ENCODE measurements at places on chromosomes 7 and 10.

DNA sequence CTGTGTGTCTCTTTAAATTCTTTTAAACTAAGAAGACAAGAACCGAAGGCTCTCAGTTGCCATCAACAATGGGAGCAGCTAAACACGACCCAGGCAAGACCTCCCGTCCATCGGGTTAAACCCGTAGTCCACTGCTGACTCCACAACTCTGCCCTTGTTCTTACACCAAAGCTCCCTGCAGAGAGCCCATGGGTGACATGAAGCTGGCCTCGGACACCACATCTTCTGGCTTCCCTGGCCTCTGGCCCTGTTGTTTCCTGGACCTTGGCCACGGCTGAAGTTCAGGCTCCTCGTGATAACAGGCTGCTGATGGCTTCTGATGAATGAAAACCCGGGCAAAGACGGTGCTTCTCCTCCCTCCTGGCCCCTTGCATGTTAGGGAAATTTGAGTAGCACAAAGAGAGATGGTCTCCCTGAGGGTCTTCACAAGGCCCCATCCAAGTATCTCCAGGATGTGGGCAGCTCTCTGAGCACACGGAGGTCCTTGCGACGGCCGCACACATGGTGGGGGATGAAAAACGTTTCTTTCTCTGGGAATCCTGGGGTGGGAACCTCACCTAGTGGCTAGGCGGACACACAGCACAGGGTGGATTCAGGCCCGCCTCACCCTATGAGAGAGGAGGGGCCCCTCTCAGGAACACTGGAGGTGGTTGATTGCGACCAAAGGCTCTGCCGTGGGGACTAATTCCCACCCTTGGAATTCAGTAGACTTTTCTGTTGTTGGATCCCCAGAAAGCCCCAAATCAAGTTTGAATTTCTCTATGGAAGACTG, 271.1 kb downstream of the ADARB2 start:
- DNase-seq = no peak

GRCh38 chr7:124680304-124680703, 85.3 kb downstream of the GPR37 start:
- DNase-seq = no peak

GRCh38 chr7:94509264-94509886, at the start of gene CASD1:
TSS of gene CASD1 (plus strand) at chr7:94509809. CDS start at chr7:94510085, 276 bp downstream.
- DNase-seq = peak; percentile 22

GRCh38 chr10:43070121-43071085, 6.5 kb upstream of the RET start:
- DNase-seq = no peak

DNA sequence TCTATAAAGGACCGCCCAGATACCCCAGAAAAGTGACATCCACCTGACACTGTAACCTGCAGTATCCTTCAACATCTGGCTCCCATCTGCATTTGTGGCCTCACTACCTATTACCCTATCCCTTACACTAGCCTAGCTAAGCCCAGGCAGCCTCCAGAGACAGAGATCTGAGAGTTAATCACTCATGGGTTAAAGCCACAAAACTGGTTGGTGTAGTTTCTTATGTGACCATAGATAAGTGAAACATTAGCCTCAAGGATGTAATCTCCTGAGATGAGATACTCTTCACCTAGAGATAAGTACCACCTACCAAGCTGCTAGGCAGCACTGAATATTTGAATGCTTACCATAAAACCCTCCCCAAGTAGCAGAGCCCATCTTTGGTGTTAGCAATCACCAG, 35.4 kb downstream of the CTTNBP2 start:
- DNase-seq = no peak

DNA sequence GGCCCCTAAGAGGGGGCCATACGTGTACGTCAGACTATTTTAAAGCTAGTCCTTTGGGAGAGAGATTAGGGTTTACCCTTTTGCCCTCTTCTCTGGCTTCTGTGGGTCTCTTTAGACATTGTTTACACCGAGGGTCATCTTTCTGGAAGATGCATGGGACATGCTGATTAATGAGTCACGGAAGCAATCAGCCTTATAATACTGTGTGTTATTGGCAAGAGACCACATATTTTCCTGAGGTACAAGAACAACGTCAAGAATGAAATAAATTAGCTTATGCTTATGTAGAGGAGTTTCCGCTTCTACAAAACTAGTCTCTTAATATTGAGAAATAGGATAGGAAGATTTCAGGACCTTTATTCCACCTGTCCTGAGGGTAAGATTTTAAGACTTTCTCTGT, 327.7 kb downstream of the BBS9 start:
- DNase-seq = no peak

DNA sequence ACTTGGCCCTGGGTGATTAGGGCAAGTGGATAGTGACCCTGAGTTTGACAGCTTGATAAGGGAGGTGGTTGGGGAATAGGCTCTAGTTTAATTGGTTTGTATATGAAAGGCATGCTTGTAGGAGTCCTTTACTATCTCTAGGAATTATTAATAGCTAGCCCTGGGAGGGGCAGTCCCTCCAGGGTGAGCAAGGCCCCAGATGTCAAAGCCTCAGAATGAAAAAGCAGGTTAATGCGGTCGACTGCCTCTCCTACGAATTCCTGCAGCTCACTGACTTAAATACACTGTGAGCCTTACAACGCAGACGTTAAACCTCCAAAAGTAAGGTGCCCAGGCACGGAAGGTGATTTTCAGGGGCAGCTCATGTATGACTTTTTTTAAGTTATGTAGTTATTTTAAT, 5.2 kb upstream of the BTBD16 start:
- DNase-seq = no peak

- no peak for DNase-seq
These were observed 34.9 kb downstream of the PCGF6 start for GRCh38 chr10:103316087-103316486.

DNA sequence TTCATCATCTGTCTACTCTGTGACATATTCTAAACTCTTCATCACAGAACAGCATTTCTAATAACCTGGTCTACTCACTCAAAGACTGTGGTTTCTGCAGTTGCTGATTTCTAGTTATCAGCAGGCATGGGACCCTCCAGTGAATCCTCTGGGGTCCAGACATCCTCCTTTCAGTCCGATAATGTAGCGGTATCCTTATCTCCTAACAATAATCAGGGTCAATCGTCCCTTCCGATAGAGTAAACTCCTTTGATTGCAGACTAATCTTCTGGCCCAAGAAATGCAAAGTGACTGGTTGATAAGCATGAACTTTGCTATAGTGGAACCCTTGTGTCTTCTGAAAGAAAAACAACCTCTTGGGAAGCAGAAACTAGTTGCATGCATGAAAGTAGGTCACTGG, 1209.8 kb upstream of the CELF2 start:
- no peak for DNase-seq

DNA sequence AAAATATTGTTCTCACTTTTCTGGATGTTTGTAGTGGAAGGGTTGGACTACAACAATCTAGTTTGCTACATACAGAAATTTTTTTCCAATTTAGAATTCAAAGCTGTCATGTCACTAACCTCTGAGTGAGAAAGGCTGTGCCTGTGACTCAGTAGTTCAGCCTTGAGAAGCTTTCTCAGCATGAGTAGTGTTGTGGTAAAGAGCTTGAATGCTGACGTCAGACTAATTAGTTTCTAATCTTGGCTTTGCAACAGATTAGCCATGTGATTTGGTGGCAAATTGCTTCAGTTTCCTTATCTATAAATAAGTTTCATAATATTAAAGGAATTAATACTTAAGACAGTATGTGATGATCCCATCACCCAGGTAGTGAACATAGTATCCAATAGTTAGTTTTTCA, 83.8 kb downstream of the ABCA13 start:
- no peak for DNase-seq

GRCh38 chr10:21525367-21526187, at the start of gene SKIDA1:
TSS of gene SKIDA1 (minus strand) at chr10:21525682. CDS start at chr10:21517822, 7,860 bp downstream.
- no peak for DNase-seq

DNA sequence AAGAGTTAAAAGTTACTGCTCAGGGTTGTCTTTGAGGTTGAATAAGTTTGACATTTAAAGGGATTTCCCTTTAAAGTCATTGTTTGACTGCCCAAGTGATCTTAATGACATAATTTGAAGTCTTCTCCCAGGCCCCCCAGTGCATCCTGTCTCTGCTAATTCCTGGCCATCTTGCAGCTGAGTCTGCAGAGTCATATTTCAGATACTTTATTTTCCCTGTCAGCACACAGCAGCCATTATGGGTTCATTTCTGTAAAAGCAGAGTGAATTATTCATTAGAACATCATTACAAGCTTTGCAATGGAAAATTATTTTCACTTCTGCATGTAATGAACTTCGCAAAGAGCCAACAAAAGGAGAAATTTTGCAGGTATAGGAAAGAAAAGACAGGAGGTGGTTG, 536.6 kb downstream of the GALNT17 start:
- no peak for DNase-seq

DNA sequence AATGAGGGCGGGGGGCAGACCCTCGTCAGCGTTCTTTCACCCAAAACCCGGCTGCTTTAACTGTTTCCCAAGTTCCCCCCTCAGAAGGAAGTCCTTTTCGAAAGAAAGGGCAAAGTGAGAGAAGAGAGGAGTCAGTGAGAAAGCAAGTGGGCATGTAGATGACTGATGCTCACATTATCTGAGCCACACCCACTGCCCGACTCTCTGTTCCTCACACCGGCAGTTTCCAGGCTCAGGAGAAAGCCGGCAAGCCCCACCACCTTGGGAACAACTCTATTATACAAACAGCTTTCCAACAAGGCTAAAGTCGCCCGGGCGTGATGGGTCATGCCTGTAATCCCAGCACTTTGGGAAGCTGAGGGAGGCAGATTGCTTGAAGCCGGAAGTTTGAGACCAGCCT, 23.1 kb downstream of the RCC1L start:
- no peak for DNase-seq
